KBM-7 (cell line): ENCODE measurements at places on chromosomes 4 and X.

GRCh38 chr4:104408878-104409277 lies 85.8 kb downstream of the CXXC4 start:
- no peak for DNase-seq

DNA sequence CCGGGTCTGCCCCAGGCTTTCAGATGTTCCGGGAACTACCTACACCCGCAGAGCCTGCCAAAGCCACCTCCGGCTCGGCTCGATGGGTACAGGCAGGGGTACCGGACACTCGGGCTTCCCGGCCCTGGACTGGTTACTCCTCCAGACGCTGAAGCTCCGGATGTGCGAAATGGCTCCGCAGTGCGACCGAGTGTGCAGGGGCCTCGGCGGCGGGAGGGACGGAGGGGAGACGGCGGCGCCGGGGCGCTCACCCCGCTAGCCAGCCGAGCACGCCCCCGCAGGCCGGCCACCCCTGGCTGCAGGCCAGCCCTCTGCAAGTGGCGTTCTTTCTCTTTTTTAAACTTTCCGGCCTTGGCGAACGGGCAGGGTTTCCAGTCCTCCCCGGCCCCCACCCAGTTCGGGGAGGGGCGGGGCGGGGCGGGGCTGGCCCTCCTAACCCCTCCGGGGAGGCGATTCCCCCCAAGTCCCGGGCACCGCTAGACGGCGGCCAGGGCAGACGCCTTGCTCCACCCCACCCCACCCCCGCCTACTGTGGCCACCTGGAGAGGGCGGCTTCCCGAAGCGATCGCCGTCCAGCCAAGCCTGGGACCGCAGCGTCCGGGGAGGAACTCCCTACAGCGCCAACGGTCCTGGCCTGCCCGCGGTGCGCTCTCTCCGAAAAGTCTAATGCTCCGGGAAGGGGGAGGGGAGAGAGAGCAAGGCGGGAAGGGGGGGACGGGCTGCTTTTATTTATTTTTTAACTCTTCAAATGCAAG lies 7.5 kb downstream of the BCOR start:
- no peak for DNase-seq

DNA sequence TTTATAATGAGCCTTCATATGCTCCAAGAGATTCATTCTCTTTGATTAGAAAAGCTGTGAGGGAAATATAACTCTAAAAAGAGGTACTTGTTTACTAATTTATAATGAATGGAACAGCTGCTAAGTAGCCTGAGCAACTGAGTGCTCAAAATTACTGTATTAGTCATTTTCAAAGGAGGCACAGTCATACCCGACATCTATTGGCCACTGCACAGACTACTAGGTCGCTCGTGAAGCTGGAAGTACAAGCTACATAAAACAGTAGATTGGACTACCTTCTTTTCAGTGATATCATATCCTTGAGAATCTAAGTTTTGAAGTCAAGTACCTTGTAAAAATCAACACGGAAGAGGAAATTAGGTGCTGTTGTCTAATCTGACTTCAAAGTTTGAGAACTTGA lies 52.0 kb upstream of the GLRB start:
- DNase-seq: no peak

GRCh38 chr4:16297003-16297402 lies 70.7 kb upstream of the TAPT1 start:
- DNase-seq: no peak
